ENCODE measurements at places on chromosomes 11 and 22. TPM values are rescaled to one million over a fixed set of nuclear protein-coding genes. Genes with fewer than 3 reads are reported as not detected.

OTOG gene
- total RNA-seq, result not detected

PATE2 gene
- total RNA-seq, result not detected

APOBEC3A gene
- 4.4 TPM for total RNA-seq

KCNJ4 gene
- total RNA-seq, result not detected

WNT11 gene
- total RNA-seq, result 7.4 TPM

SPDYC gene
- not detected for total RNA-seq

XKR3 gene
- not detected for total RNA-seq

PLEKHB1 gene
- 29.5 TPM for total RNA-seq

C11orf91 gene
- total RNA-seq, result not detected

ACTN3 gene
- not detected for total RNA-seq

RIN1 gene
- 3.8 TPM for total RNA-seq

MAP6 gene
- 27.2 TPM for total RNA-seq

DEUP1 gene
- total RNA-seq, result not detected

TMEM218 gene
- total RNA-seq, result 18.0 TPM

HBE1 gene
- not detected for total RNA-seq

OR51B2 gene
- total RNA-seq, result not detected

NPAS4 gene
- total RNA-seq, result 0.27 TPM

SYT12 gene
- not detected for total RNA-seq

FGF3 gene
- not detected for total RNA-seq

APOBEC3H gene
- not detected for total RNA-seq

GLB1L2 gene
- total RNA-seq, result 3.8 TPM

CHRNA10 gene
- total RNA-seq, result 0.78 TPM

OTUB1 gene
- 70.4 TPM for total RNA-seq

MAPK8IP1 gene
- 13.5 TPM for total RNA-seq

PIK3C2A gene
- 95.9 TPM for total RNA-seq
